ENCODE measurements at places on chromosomes 3 and 15. TPM values are rescaled to one million over a fixed set of nuclear protein-coding genes. Genes with fewer than 3 reads are reported as not detected.

DNA sequence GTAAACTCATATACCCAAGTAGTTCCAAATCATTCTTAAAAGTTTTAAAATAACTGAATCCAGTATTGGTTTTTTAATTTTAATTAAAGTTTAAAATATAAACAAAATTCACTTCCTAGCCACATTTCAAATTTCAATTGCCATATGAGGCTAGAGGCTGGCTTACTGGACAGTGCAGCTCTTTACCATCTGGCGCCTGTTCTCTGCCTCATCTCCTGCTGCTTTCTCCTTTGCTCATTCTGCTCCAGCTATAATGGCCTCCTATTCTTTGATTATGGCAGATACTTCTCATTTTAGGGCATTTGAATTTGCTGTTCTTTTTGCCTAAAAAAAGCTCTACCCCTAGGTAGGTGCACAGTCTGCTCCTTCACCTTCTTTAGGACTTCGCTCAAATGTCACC is 19.1 kb downstream of the ARMC8 start:
- H3K36me3 ChIP-seq: no peaks in the 10 kb centered on the region
- H3K4me3 ChIP-seq: no peak overlapping the region
- H3K27me3 ChIP-seq: no peaks in the 10 kb centered on the region
- peaks cover 23% of the 10 kb centered on the region for H3K4me1 ChIP-seq

GRCh38 chr15:62935300-62936081 is 107.1 kb upstream of the TPM1 start:
- no peaks in the 10 kb centered on the region for H3K4me1 ChIP-seq
- DNase-seq: no peak
- no peaks in the 10 kb centered on the region for H3K27me3 ChIP-seq
- no peaks in the 10 kb centered on the region for H3K36me3 ChIP-seq

DNA sequence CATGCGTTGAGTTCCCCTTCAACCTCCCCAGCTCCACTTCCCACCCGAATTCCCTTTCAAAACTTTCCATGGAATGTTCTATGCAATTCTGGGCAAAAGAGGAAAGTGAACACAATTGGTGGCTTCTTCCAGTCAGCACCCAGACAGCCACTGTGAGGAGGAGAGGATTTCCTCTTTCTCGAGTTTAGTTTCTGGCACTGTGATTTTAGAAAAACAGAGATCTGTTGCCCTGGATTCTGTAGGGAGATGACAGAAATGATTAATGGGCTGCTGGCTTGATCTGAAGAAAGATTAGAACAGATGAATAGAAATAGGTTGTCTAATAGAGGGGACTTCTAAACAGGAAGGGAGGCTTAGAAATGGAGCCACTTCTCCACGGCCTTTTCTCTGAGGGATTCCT is 172.0 kb downstream of the MCTP2 start:
- no peaks in the 10 kb centered on the region for H3K36me3 ChIP-seq
- DNase-seq: no peak
- no peaks in the 10 kb centered on the region for H3K27me3 ChIP-seq
- H3K27ac ChIP-seq: no peak overlapping the region
- no peak overlapping the region for H3K4me3 ChIP-seq

DNA sequence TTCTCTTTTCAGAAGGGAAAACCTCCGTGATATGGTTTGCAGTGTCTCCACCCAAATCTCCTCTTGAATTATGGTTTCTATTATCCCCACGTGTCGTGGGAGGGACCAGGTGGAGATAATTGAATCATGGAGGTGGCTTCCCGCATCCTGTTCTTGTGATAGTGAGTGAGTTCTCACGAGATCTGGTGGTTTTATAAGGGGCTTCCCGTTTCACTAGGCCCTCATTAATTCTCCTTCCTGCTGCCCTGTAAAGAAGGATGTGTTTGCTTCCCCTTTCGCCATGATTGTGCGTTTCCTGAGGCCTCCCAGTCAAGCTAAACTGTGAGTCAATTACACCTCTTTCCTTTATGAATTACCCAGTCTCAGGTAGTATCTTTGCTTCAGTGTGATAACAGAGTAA is 692.7 kb upstream of the GRM7 start:
- H3K27ac ChIP-seq: no peak overlapping the region
- H3K4me1 ChIP-seq: no peaks in the 10 kb centered on the region
- DNase-seq: no peak
- no peaks in the 10 kb centered on the region for H3K27me3 ChIP-seq
- H3K4me3 ChIP-seq: no peak overlapping the region
- H3K36me3 ChIP-seq: no peaks in the 10 kb centered on the region

DNA sequence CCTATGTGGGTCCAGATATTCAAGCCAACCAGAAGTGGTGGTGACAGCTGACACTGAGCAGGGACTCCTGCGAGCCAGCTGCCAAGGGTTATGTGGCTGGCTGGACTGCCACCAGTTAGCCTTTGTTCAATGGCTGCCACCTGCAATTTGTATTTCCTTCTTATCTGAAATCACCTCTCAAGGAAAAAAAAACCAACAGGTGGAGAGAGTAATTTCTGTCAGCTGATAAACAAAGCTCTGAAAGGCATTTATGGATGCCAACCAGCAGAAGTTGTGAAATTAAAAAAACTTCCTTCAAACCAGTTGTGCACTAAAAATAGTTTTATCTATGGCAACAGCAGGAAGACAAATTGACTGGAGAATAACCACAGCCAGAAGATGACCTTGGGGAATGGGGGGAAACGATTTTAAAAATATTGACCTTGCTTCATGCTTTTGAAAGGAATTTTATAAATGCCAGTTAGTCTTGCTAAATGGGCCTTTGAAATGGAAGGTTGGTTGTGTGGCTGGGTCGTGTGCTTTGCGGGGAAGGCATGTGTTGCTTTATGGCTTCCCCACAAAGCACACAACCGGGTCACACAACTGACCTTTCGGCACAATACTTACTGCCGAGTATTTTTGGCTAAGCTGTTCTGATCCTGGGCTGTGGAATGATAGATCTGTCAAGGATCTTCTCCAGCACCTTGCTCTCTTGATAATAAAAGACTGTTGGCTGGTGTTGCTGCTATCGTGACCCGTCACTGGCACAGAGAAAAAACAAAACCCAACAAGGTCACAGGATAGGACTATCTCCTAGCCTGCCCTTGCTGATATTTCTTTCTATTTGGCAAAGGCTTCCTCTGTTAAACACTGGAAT is 3.5 kb downstream of the MYZAP start:
- no peak overlapping the region for H3K27ac ChIP-seq
- no peaks in the 10 kb centered on the region for H3K36me3 ChIP-seq
- H3K27me3 ChIP-seq: peaks cover 41% of the 10 kb centered on the region
- no peak overlapping the region for H3K4me3 ChIP-seq
- no peak for DNase-seq
- no peaks in the 10 kb centered on the region for H3K4me1 ChIP-seq

GRCh38 chr15:25989327-25989726 is 126.2 kb upstream of the ATP10A start:
- no peak for DNase-seq
- no peaks in the 10 kb centered on the region for H3K27me3 ChIP-seq
- no peaks in the 10 kb centered on the region for H3K36me3 ChIP-seq
- H3K4me3 ChIP-seq: no peak overlapping the region
- peaks cover 27% of the 10 kb centered on the region for H3K4me1 ChIP-seq
- no peak overlapping the region for H3K27ac ChIP-seq

DNA sequence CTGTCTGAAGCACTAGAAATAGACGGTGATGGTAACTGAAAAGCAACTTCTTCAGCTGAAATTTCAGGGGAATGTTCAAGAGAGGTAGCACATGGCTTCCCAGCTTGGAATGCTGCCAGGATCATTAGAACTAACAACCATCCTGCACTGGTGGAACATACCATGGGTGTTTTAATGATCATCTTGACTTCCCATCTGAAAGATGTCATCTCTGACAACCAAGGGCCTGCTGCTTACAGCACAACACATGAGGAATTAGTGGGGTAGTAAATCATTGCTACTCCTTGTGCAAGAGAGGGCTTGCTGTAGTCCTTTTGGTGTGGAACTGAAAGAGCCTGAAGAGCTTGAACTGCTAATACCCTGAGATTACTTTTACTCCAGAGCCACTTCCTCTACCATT is 853.7 kb downstream of the MCTP2 start:
- H3K4me3 ChIP-seq: no peak overlapping the region
- H3K36me3 ChIP-seq: no peaks in the 10 kb centered on the region
- DNase-seq: no peak

DNA sequence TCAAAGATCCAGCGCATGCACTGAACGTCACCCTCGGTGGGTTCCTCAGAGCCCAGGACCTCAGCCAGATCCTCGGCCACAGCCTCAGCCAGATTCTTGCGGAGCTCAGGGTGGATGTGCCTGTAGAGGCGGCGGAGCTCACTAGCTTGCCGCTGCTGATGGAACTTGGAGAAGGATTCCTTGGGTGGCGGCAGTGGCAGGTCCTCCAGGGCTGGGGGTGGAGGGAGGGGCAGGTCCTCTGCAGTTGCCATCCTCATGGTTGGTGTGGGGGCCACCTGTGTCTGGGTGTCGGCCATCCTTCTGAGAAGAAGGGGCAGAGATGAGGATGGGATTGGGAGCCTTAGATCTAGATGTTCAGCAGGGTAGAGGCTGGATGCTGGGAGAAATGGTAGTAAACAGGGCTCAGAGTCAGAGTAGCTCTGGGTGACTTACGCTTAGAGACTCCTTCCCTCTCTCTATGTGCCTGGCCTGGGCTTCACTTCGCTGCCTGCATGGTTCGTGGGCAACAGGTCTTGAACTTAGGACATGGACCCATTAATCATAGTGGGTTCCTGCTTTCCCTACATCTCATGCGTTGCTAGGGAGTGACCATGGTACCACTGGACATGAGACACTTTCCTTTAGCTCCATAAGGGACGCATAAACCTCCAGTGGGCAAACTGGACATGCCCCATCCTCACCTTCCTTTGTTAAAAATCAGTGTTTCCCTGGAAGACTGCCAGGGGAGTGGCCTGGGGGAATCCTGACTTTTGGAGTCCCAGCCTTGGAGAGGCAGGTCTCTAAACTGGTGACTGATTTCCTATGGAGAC is 3.0 kb downstream of the XIRP1 start:
- no peak overlapping the region for H3K4me3 ChIP-seq
- no peaks in the 10 kb centered on the region for H3K27me3 ChIP-seq
- DNase-seq: no peak
- no peaks in the 10 kb centered on the region for H3K36me3 ChIP-seq
- no peak overlapping the region for H3K27ac ChIP-seq

The KBTBD8 gene
- total RNA-seq: 5.6 TPM

The SLC28A2 gene
- total RNA-seq: not detected

The PLSCR2 gene
- total RNA-seq: not detected

The MASP1 gene
- 3.3 TPM for total RNA-seq

The C3orf52 gene
- total RNA-seq: 2.4 TPM

The CD86 gene
- total RNA-seq: not detected

The ACY1 gene
- total RNA-seq: 17.3 TPM
